SK-N-SH (cell line): ENCODE measurements at places on chromosomes 3 and 15. TPM values are rescaled to one million over a fixed set of nuclear protein-coding genes. Genes with fewer than 3 reads are reported as not detected.
A peak's percentile ranks its signal among the peaks of the same experiment; 100 is the strongest.

The ARGFX gene
- not detected in 2 replicates for polyA plus RNA-seq

DNA sequence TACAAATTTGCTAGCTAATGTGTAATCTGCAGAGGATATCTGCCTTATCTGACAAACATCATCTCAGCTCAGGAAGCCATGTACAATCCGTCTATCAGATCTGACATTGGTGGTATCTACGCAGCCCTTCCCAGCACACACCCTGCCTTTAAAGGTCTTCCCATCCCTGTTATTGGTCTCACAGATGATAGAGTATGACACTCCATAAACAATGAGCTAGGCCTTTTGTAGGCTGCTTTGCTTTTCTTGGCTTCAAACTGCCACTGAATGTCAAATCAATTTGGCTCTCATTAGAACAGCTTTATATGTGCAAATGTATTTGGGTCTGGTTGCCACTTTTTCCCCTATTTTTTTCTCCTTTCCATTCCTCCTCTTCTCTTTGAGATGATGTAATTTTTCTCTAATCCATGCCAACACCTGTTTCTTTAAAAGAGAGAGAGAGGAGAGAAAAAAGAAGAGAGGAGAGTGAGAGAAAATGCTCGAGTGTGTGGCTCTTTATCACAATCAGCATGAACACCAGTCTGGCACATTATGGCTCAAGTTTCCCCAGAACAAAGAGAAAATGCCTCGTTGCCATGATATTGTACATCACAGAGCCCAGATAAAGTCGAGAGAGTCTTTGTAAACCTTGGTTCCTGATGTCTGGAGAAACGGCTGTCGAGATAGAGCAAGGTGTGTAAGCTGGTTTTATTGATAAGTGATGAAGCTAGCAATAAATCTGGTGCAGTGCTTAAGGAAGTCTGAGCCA, 80.8 kb upstream of the DPH6 start:
- DNase-seq: peak; percentile 1

GRCh38 chr15:66909381-66909890, 156.0 kb upstream of the SMAD3 start:
- no peak for DNase-seq

The C3orf22 gene
- polyA plus RNA-seq: not detected in 2 replicates

- peak; percentile 38 for DNase-seq
These were observed 186.7 kb downstream of the NSUN3 start for GRCh38 chr3:94249491-94250079.

The NGRN gene
- 48.2 and 66.5 TPM in 2 replicates for polyA plus RNA-seq

DNA sequence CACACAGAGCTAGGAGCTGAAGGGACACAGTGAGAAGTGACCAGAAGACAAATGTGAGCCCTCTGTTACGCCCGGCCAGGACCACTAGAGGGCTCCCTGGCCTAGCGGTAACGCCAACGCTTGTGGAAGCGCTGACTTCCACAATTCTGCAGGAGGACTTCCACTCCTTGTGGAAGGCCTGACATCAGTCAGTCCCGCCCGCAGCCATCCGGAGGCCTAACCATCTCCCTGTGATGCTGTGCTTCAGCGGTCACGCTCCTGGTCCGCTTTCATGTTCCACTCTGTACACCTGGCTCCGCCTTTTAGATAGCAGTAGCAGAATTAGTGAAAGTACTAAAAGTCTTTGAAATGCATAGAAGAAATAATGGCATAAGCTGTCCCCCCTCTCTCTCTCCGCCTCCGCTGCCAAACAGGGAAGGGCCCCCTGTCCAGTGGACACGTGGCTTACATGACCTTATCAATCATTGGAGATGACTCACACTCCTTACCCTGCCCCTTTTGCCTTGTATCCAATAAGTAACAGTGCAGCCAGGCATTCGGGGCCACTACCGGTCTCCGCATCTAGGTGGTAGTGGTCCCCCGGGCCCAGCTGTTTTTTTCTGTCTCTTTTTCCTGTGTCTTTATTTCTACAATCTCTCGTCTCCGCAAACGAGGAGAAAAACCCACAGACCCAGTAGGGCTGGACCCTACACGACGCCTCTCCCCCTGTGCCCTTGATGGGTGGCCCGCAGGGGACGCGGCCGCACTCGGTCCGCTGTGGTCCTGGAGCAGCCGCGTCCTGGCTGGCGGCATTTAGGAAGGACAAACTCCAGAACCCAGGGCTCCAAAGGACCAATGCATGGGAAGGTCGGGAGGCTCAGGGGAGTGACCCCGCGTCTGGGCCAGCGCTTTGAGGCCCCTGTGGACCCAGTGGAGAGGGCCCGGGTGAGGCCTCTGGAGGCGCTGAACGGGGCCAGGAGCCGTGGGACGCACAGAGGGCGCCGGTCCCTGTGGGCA, 27.0 kb upstream of the RPL32 start:
- peak; percentile 89 for DNase-seq

The CCDC51 gene
- polyA plus RNA-seq: 24.2 and 29.6 TPM in 2 replicates

DNA sequence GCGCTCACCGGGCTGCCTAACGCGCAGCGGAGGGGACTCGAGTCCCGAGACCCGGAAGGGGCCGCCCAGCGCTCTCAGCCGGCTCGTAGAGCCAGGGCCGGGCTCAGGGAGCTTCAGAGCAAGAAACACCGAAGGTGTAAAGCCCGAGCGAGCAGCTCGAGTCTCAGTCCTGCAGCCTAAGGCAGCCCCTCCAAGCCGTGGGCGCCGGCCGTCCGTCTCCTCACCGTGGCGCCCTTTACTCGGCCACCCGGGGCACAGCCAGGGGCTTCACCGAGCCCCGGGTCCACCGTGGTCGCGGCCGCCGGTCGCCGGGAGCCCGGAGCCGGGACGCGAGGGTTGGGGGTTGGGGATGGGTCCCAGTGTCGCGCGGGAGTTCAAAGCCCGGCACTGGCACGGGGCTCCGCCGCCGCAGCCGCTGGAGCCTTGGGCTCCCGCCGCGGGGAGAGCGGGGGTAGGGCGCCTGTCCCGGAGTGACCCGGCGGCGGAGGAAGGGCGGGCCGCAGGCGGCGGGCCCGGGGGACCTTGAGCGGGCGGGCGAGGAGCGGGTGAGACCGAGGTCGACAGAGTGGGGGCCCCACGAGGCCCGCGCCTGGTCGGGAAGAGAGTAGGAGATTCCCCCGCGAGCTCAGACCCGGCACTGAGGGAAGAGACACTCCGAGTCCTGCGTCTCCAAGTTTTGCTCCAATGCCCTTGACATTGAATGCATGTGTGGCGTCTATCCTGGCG, 26.9 kb upstream of the THRB start:
- peak; percentile 81 for DNase-seq

The ARID3B gene
- polyA plus RNA-seq: 3.0 and 3.7 TPM in 2 replicates

GRCh38 chr3:191120447-191121298, 78.4 kb upstream of the OSTN start:
- no peak for DNase-seq

The ATP13A5 gene
- not detected in 2 replicates for polyA plus RNA-seq

- no peak for DNase-seq
These were observed 329.8 kb downstream of the THSD4 start for GRCh38 chr15:71444866-71445590.

The XYLB gene
- 2.7 and 3.6 TPM in 2 replicates for polyA plus RNA-seq

The NIPA2 gene
- 32.0 and 39.6 TPM in 2 replicates for polyA plus RNA-seq

- no peak for DNase-seq
These were observed 98.0 kb upstream of the TNIK start for GRCh38 chr3:171558188-171558696.

DNA sequence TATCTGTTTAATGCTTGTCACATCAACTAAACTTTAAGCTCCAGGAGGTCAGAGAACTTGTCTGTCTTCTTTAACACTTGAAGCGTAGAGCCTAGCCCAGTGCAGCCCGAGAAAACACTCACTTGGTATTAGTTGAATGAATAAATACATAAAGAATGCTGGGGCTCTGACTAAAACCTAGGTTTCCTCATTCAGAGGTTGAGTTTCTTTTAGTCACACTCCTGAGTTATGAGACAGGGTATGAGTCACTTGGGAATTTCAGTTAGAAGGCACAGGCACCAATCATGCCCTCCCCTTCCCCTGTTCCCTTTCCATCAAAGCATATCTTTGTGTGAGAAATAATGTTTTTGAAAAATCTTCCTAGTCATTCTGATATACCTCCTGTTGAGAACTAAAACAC, 589.8 kb upstream of the DPPA4 start:
- peak; percentile 2 for DNase-seq

GRCh38 chr3:170128259-170128976, 53.1 kb downstream of the PHC3 start:
- DNase-seq: no peak

DNA sequence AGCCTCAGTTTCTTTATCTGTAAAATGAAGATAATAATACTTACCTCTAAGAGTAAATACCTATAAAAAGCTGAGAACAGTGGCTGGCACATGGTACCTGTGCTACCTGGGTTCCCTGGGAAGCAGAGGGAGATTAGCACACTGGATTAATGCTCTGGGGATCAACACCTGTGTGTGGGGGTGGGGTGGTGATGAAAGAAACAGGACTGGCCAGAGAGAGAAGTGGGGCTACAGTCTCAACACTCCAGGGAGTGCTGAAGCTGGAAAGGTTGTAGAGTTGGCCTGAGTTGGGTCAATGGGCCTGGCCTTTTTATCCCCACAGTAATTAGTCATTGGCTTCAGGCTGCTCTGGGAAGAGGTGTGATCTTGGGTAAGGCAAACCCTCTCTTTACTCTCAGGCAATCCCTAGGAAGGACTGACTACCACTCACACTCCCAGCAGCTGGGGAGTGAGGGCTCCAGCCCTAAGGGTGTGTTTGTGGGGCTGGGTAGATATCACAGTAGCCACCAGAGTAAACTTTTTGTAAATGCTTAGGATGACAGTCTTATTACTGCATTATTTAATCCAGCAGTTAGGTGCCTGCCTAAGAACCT, 102.5 kb downstream of the SV2B start:
- DNase-seq: no peak

GRCh38 chr3:30666572-30667279, 60.3 kb downstream of the TGFBR2 start:
- no peak for DNase-seq

DNA sequence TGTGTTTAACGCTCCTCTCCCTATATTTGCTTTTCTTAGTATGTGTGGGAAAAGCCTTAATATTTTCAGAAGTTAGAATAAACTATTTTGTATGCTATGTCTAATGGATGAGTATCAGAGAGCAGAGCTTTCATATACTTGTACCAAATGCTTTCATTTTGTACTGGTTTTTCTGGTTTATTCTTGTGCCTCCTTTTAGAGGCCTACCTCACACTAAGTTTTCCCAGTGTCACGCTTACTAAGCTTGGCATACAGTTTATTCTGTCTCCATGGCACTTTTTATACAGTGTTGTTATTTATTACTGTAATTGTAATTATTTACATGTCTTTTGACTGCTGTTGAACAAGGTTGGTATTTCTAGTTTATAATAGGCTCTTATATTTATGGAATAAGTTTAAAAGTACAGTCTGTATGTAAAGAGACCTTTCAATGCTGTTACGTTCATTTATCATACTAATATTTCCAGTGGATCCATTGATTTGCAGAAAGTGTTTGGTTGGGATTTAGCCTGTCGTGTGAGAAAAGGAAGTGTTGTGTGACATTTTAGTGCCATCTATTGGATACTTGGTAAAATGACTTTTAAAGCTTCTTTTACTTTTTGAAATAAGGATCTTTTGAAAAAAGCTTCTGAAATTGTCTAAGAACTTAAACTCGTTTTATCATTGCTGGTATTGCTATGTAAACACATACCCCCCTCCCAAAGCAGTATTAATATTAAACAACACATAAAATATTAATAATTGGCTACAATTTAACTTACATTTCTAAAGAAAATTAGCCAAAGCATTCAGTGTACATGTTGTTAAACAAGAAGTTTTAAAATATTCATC, 5.2 kb upstream of the EBLN2 start:
- DNase-seq: peak; percentile 42

The CSPG4 gene
- 0.28 and 0.35 TPM in 2 replicates for polyA plus RNA-seq

- no peak for DNase-seq
These were observed 267.7 kb upstream of the BCHE start for GRCh38 chr3:166104938-166105337.

DNA sequence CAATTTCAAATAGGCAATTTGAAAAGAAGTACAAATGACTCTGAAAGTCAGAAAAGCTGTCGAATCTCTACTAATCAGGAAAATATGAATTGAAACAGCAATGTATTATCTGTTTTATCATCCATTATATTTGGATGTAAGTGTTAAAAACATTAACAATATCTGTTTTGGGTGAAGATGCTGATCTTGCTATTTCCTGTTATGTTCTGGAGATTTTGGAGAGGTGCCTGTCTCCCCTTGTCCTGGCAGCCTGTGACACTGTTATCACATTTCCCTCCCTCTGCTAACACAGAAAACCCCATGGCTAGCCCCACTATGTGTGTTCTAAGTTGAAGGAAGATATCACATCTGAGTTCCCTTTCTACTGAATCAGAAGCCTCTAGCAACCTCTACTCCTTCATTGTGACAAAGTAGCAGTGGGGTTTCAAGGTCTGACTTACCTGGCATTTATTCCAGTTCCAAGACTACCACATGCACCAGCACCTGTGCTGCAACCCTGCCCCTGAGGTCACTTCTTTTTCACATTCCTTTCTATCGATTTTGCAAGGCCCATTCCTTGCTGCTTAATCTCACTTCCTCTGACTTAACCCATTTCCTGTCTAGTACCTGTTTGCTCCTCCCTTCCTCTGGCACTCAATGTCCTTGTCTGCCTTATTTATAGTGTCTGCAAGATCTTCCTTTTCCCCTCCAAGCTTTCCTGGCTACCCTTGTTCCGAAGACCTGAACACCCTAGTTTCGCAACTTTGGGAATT, 95.5 kb upstream of the COL8A1 start:
- no peak for DNase-seq

DNA sequence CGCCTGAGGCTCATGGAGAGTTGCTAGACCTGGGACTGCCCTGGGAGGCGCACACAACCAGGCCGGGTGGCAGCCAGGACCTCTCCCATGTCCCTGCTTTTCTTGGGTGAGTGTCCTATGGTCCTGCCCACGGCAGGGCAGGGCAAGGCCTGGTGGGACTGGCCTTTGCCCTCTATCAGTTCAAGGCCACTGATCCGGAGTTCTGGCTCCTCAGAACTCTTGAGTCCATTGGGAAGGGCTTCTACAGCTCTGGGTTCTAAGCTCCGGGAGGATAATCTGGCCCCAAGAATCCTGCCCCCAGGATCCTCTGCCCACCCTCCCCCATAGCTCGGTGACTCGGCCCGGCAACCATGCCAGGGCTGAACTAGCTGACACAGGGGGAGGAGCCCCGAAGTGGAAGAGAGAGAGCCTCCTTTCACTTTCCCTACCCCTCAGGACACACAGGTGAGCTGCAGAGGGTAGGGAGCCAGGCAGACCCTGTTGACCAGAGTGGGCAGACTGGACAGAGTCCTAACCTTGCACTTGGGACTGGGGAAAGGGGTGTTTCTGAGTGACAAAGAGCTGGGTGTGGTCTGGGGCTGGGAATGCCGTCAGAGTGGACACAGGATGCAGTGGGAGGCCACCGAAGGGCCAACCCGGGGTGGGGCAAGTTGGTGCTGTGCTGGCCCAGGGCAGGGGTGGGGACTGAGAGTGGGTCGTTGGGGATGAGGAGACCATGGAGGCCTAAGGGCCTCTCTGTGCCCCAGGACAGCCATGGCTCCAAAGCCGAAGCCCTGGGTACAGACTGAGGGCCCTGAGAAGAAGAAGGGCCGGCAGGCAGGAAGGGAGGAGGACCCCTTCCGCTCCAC, 664 bp downstream of the PARP3 start:
- peak; percentile 54 for DNase-seq

DNA sequence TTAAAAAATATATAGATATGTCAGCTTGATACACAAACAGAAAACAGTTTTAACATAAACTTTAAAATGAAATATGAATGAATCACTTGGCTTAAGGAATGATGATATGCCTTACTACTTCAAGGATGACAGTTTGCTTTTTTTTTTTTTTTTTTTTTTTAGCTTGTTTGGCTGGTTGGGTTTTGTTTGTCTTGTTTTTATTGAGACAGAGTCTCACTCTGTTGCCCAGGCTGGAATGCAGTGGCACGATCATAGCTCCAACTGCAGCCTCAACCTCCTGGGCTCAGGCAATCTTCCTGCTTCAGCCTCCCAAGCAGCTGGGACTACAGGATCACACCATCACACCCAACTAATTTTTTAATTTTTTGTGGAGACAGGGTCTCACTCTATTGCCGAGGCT, 14.5 kb downstream of the LRRC2 start:
- no peak for DNase-seq
